ENCODE measurements at places on chromosomes 7 and 10.

GRCh38 chr7:78379148-78379547, 580.6 kb downstream of the PHTF2 start:
- H3K27me3 ChIP-seq = no peaks in the 10 kb centered on the region
- no peaks in the 10 kb centered on the region for H3K4me1 ChIP-seq
- no peak for DNase-seq
- no peaks in the 10 kb centered on the region for H3K36me3 ChIP-seq
- H3K27ac ChIP-seq = no peak overlapping the region

DNA sequence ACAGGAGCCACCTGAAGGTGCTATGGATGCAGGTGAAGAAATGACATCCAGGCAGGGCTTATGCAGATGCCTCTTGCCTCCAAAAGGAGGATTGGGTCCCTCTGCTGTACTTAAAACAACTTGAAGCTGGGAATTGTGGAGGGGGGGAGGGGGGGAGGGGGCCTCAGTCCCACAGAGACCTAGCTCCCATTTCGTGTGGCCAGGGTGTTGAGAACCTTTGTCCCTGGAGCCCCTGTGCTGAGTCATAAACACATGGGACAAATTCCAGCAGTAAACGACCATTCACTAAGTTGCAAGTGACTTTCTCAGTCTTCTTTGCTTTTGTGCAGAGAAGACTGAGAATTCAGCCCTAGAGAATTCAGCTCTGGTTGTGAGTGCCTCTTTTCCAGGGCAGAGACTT, 96.5 kb upstream of the PODXL start:
- no peak for DNase-seq
- H3K36me3 ChIP-seq = no peaks in the 10 kb centered on the region
- peaks cover 26% of the 10 kb centered on the region for H3K27me3 ChIP-seq
- peaks cover 4% of the 10 kb centered on the region for H3K4me1 ChIP-seq
- H3K27ac ChIP-seq = no peak overlapping the region

- H3K4me3 ChIP-seq = no peak overlapping the region
- no peaks in the 10 kb centered on the region for H3K27me3 ChIP-seq
- H3K4me1 ChIP-seq = peaks cover 6% of the 10 kb centered on the region
- DNase-seq = no peak
- H3K36me3 ChIP-seq = peaks cover 4% of the 10 kb centered on the region
- no peak overlapping the region for H3K27ac ChIP-seq
These were observed 360.5 kb downstream of the FGFR2 start for GRCh38 chr10:121237718-121238117.

DNA sequence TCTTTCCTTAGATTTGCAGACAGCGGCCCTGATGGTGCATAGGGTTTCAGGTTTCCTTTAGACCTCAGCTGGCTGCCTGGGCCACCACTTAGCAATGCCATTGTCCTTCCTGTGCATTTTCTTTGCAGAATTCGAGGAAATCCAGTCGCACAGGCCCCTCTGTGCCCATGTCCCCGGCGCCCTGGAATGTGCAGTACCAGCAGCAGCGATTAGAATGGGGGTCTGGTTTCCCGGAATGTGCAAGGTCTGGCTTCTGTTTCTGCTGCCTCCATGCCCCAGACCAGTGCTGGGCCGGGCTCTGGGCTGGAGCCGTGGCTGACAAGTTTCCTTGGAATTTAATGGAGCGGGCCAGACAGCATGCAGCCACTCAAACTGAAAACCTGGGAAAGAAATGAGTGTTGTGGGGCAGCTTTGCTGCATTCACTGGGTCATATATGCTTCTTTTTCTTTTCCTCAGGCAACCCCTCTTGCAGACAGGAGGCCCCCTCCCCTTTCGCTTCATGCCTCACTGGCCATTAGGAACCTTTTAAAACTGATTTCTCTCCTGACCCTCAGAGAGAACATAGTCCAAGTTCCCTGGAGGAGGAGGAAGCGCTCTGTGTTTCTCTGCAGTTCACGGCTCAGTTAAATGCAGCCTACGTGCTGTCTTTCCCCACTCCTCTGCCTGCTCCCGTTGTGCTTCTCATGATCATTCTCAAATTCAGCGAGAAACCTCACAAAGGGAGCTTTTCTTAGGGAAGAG, 14.4 kb downstream of the HTRA1 start:
- H3K27me3 ChIP-seq = peaks cover 3% of the 10 kb centered on the region
- no peak overlapping the region for H3K4me3 ChIP-seq
- H3K27ac ChIP-seq = peak overlapping the region; percentile 50
- DNase-seq = no peak
- H3K4me1 ChIP-seq = peaks cover 22% of the 10 kb centered on the region

DNA sequence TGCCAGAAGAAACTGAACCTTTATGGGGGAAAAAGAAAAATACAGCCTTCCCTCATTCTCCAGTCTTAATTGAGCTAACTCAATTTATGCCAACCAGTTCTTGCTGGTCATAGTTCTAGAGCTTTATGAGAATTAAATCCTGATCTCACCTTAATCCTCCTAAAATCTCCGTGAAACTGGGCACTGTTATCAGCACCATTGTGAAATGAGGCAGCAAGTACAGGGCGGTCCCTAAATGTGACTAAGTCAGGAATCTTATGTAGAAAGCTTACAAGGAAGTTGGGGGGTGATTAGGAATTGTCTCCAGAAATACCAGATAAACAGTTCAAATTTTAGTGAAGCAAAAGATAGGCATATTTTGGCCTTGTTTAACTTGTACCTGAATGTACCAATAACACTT, 10.7 kb upstream of the INSYN2A start:
- DNase-seq = no peak
- H3K27me3 ChIP-seq = no peaks in the 10 kb centered on the region
- no peaks in the 10 kb centered on the region for H3K4me1 ChIP-seq
